ENCODE measurements at places on chromosomes 2 and 18.
A peak's percentile ranks its signal among the peaks of the same experiment; 100 is the strongest.

GRCh38 chr2:209298601-209299000, 125.2 kb upstream of the MAP2 start:
- DNase-seq, result no peak

GRCh38 chr2:200322607-200323006, 16.1 kb downstream of the SPATS2L start:
- no peak for DNase-seq

GRCh38 chr2:79573895-79574674, 61.2 kb downstream of the CTNNA2 start:
- no peak for DNase-seq

- peak; percentile 92 for DNase-seq
Observed at GRCh38 chr18:33835419-33835818, 257.4 kb downstream of the ASXL3 start.

DNA sequence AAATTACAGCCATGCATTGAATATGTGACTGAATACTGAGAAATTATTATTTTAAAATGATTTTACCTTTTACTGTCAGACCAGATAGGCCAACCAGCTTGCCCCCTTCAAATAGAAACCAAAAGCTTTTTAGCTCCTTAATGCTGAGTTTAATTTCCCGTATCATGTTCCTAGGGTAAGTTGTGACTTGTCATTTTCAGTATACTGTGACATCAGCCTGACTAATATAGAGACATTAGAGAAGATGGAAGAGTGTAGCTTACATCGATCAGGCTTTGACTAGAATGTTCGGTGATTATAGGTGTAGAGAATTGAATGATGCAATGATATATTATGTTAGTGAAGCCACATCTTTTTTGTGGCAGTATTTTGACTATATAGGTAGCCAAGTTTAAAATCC, 50.6 kb upstream of the ZEB2 start:
- no peak for DNase-seq

DNA sequence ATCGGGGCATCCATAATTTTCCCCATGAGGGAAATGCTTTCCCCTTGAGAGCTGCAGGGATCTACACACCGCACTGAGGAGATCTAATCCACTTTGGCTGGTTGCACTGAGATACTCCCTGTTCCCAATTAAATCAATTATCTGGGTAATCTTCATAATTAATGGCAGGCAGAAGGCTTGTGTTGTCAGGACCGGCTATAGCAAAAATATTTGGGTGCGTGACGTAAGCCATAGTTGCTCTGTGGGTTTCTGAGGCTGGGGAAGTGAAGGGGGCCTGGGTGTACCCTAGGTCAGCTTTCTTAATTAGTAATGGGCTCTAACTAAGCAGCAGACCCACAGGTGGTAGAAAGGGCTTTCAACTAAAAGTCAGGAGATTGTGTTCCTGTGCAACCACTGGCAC, 62.8 kb upstream of the UPP2 start:
- DNase-seq, result no peak
